ENCODE measurements at places on chromosomes 11 and 22.
A peak's percentile ranks its signal among the peaks of the same experiment; 100 is the strongest.

GRCh38 chr11:106101819-106102218, 24.4 kb downstream of the AASDHPPT start:
- DNase-seq: no peak

DNA sequence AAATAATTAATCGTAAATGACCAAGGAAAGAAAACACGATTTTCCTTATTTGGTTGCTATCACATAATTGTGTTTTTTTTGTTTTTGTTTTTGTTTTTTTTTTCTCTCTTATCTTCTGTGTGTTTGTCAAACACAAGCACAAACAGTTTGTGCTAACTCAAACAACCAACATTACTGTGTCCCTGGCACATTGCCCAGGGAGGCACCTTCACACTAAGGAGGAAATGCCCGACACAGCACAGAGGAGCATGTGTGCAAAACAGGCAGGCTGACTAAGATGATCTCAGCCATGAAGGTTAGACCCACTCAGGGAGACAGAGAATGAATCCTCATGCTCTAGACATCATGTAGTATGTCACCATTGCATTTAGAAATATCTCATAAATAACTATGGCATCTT, 130.1 kb downstream of the SOX6 start:
- no peak for DNase-seq

DNA sequence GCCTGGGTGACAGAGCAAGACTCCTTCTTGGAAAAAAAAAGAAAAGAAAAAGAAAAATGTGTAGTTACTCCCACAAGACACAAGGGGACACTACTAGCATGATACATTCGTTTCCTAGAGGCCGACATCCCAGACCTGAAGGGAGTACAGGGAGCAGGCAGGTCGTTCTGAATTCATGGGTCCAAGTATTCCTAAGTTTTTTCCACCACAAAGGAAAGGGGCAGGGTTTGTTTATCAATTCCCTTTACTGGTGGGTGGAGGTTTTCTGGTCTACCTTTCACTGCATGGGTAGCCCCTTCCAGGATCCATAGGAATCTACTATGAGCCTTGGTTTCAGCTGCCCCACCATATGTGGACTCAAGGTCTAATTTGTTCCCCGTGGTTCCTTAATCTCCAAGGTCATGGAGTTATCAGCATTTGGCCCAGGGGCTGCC, 11.8 kb downstream of the TIGD3 start:
- peak; percentile 82 for DNase-seq

DNA sequence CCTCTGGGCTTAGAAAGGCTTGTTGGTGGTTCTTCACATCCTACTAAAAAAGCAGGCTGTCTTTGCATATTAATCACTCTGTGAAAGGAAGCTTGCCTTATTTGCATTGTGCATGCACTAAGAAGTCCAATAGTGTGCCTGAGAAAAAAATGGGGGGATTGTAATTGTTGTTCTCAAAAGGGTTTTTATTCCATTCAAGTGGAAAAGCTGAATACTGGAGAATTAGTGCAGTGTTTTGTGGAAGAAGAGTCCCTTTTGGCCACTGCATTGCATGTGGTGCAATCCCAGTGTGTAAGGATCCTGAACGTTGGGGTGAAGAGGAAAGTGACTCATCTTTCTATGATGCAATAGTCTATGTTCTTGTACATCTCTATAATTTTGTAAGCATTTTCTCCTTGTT, 16.5 kb downstream of the NCAM1 start:
- no peak for DNase-seq

GRCh38 chr11:104625246-104625645, 273.0 kb downstream of the CASP12 start:
- no peak for DNase-seq

DNA sequence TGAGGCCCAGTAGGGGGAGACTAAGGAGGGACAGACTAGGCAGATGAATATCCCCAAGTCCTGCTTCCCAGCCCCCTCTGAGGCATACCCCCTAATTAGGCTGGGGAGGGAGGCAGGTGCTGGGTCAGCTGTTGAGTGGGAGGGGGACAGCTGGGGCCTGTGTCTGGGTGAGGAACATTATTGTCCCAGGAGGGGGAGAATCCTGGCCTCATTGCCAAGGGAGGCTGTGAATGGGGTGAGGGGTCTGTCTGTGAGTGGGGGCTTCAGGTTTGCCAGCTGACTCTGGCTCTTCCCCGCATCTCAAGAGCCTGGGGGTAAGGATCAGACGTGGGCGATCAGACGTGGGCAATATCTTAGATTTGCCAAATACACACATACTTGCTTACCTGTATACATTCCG, 2.1 kb downstream of the INPPL1 start:
- DNase-seq: no peak

GRCh38 chr22:31218565-31219262, 6.6 kb downstream of the LIMK2 start:
- no peak for DNase-seq

DNA sequence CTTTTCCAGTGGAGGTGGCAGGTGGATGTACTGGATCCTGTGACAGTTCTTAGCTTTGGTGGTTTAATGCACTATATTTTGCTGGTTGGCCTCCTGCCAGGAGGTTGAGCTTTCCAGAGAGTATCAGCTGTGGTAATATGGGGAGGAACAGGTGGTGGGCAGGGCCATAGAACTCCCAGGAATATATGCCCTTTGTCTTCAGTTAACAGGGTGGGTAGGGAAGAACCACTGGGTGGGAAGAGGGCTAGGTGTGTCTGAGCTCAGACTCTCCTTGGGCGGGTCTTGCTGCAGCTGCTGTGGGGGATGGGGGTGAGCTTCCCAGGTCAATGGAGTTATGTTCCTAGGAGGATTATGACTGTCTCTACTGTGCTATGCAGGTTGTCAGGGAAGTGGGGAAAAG, 203.8 kb downstream of the DLG2 start:
- DNase-seq: no peak

DNA sequence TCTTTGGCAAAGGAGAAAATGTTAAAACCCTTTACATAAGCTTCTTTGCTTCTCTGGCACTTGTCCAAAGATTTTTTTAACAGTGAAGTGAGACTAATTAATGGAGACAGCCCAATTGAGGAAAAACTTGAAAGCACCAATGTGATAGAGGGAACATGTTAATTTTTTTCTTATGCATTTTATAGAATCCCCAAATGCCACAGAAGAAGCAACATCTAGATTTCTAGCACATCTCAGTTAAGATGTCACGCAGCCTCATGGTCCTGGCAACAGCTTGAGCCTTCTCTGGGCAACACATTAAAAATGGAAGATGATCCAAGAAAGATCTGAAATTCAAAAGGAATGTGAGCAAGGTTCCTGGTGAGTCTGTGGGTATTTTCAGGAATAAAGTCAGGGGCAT, 48.5 kb downstream of the PACSIN2 start:
- DNase-seq: no peak

DNA sequence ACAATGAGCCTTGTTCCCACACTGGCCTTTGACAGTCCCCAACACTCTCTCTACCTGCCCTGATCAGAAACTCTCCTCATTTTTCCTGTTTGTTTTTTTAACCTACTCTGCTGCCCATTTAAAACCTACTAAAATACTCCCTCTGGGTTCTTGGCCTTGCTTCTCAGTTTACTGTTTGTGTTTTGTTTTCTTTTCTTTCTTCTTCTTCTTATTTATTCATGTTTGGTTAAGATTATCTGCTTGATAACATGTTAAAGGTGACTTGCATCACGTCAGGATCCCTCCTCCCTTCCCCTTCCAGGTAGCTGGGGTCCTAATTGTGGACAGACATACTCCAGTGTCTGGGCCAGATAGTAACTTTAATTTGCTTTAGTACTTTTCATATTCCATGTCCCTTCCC, 95.0 kb upstream of the KCNA4 start:
- no peak for DNase-seq

DNA sequence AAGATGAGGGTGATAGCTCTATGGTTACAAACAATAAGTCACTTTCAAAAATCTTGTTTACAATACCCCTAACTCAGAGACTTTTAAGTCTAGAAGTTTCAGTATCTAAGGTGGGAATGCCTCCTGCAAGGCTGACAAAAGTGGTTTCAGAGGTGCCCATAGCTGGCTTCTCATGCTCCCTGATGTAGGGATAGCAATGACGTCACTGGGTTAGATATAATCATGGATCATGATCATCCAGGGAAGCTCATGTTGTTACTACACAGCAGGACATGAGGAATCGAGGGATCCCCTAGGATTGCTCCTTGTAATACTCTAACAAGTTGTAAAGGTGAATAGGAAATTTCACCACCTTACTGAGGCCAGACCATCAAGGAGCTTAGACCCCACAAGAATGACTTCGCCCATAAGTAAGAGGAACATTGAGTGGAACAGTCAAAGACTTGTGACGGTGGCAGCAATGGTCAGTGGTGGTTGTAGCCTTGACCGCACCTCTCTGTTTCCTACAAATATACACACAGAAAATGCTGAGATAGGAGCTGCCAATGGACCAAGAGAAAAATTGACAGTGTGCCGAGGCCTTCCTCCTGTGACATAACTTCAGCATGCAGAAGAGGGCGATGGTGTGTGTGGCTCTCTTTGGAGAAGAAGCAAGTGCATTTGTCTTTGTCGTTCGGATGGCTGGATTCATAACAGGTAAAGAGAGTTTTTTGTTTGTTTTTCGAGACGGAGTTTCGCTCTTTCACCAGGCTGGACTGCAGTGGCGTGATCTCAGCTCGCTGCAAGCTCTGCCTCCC, 15.6 kb downstream of the APOL4 start:
- DNase-seq: no peak

DNA sequence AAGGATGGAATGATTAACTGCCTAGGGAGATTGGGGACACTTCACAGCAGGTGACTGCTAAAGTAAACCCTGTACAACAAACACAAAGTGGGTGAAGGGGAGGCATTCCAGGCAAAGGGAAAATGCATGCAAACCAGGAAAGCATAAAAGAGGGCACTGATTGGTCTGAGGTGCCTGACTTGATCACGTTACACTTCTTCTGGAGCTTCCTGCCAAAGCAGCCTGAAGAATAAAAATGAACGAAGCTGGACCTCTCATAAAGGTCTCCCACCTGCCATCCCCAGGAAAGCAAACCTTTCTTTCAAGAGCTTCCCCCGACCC, 46.7 kb upstream of the SCUBE2 start:
- no peak for DNase-seq

- DNase-seq: no peak
These were observed 669 bp downstream of the RPL27A start for GRCh38 chr11:8683115-8683807.

DNA sequence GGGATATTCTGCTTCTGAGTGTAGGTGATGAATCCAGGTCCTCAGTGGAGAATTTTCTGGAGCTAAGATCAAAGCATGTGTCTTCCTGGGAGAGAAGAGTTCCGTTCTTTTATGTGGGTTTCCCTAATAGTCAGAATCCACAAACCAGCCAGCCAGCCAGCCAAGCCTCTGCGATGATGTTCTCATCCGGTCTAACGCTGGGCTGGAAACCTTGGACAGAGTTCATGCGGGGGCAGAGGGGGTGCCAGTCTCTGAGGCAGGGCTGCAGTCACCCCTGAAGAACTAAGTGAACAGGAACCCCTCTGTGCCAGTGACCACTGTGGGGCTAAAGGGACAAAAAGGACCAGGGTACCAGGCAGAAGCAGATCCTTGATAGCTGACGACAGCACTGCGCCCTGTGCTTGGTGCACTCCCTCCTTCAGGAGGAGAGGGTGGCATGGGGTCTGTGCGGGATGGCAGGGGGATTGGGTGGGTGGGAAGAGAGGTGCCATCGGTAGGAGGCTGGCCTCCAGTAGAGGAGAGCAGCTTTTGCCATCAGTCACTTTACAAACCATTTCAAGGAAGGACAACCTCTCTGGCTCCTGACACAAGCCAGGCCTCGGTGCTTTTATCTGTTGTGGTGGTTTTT, 27.1 kb downstream of the ADAMTS15 start:
- DNase-seq: no peak

GRCh38 chr11:116207019-116207418, 565.8 kb downstream of the BUD13 start:
- DNase-seq: no peak

GRCh38 chr11:131207901-131208300, 162.5 kb upstream of the NTM start:
- no peak for DNase-seq

DNA sequence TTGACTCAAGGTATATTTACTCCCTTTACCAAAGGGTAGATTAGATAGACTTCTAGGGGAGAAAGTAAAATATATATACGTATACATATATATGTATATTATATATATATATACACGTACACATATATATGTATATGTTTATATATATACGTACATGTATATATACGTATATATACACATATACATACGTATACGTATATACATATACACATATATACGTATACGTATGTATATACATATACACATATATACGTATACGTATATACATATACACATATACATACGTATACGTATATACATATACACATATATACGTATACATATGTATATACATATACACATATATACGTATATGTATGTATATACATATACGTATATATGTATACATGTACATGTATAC, 430.5 kb upstream of the ANO3 start:
- no peak for DNase-seq

- no peak for DNase-seq
These were observed 5.1 kb downstream of the MOB2 start for GRCh38 chr11:1481483-1481825.

- DNase-seq: no peak
These were observed 87.8 kb upstream of the FAT3 start for GRCh38 chr11:92136797-92137196.

GRCh38 chr11:45409587-45409986, 123.4 kb upstream of the SYT13 start:
- DNase-seq: no peak

- no peak for DNase-seq
These were observed 11.1 kb downstream of the OR52K2 start for GRCh38 chr11:4460151-4460550.

- DNase-seq: no peak
These were observed 920.1 kb downstream of the BRD1 start for GRCh38 chr22:48907591-48907990.

DNA sequence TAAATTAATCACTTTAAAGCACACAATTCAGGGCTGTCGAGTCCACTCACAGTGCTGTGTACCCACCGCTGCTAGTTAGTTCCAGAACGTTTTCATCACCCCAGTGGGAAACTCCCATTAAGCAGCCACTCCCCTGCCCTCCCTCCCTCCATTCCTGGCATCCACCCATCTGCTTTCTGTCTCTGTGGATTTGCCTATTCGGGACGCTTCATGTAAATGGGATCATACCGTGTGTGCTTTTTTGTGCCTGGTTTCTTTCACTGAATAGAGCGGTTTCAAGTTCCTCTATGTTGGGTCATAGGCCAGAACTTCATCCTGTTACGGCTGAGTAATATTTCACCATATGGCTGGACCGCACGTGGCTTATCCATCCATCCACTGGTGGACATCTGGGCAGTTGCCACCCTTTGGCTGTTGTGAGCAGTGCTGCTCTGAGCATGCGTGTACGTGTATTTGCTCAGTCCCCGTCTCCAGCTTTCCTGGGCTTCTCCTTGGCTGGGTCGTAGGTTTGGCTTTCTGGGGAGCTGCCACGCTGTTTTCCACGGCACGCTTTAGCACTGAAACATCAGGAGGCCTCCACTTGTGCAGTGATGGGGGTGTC, 30.1 kb downstream of the ARHGAP8 start:
- no peak for DNase-seq

GRCh38 chr11:78149646-78150045, 10.2 kb upstream of the ALG8 start:
- DNase-seq: no peak

GRCh38 chr11:35583843-35584242, 34.4 kb upstream of the FJX1 start:
- DNase-seq: no peak

- DNase-seq: no peak
These were observed 29.5 kb downstream of the CYTH4 start for GRCh38 chr22:37311761-37312312.

Data from 8988T (cell line).